A549 treated with Mapracorat at 1 μM for 4 hours (cell line): ENCODE measurements at places on chromosomes 5 and 9. TPM values are rescaled to one million over a fixed set of nuclear protein-coding genes. Genes with fewer than 3 reads are reported as not detected.

SUSD3 gene
- total RNA-seq: 0.56 to 1.6 TPM (median 0.66 TPM) in 5 replicates

CDH9 gene
- not detected in 5 replicates for total RNA-seq

PCDHB14 gene
- total RNA-seq: 0.05 to 0.21 TPM (median 0.14 TPM) in 5 replicates

PCDHA1 gene
- total RNA-seq: 0.06 to 0.23 TPM (median 0.14 TPM) in 5 replicates

LCP2 gene
- total RNA-seq: not detected in 5 replicates

ZFR gene
- total RNA-seq: 54.8 to 67.6 TPM (median 58.4 TPM) in 5 replicates

WWC1 gene
- total RNA-seq: 77.7 to 89.4 TPM (median 87.3 TPM) in 5 replicates

PCDHB3 gene
- 8.7 TPM in 1 of 5 replicates, not detected in the others for total RNA-seq

ECSCR gene
- not detected in 5 replicates for total RNA-seq

PFN3 gene
- not detected in 5 replicates for total RNA-seq

SPEF2 gene
- 1.7 to 3.4 TPM (median 2.3 TPM) in 5 replicates for total RNA-seq

DNLZ gene
- 22.3 to 44.7 TPM (median 37.5 TPM) in 5 replicates for total RNA-seq

NPR2 gene
- total RNA-seq: 4.8 to 6.6 TPM (median 5.5 TPM) in 5 replicates

PCDHA3 gene
- total RNA-seq: 0.71 to 1.1 TPM (median 0.99 TPM) in 5 replicates

PCDHGA7 gene
- 0.69 to 1.1 TPM (median 0.90 TPM) in 5 replicates for total RNA-seq

OTP gene
- total RNA-seq: 0.05 to 0.13 TPM (median 0.08 TPM) in 5 replicates

PCDHGA4 gene
- total RNA-seq: 0.07 to 0.22 TPM (median 0.12 TPM) in 5 replicates

PRRX2 gene
- total RNA-seq: 5.4 to 9.8 TPM (median 9.4 TPM) in 5 replicates

SPINK4 gene
- not detected in 5 replicates for total RNA-seq

PRR16 gene
- total RNA-seq: not detected in 5 replicates

TEK gene
- 0.05 to 0.16 TPM (median 0.13 TPM) in 5 replicates for total RNA-seq

TAF7 gene
- 60.0 to 73.5 TPM (median 68.7 TPM) in 5 replicates for total RNA-seq

PTPN3 gene
- 13.8 to 20.4 TPM (median 17.9 TPM) in 5 replicates for total RNA-seq

PPWD1 gene
- total RNA-seq: 16.0 to 20.4 TPM (median 17.2 TPM) in 5 replicates

GLDC gene
- total RNA-seq: 12.0 to 14.0 TPM (median 12.4 TPM) in 5 replicates

POU5F2 gene
- 0.02 TPM in 1 of 5 replicates, not detected in the others for total RNA-seq

GFI1B gene
- 0.09 to 0.17 TPM (median 0.16 TPM) in 3 of 5 replicates, not detected in the others for total RNA-seq

GABRG2 gene
- total RNA-seq: not detected in 5 replicates

ARID3C gene
- total RNA-seq: 0.09 to 0.39 TPM (median 0.17 TPM) in 5 replicates

PCDHGC5 gene
- total RNA-seq: not detected in 5 replicates

SOWAHA gene
- total RNA-seq: 0.08 to 0.17 TPM (median 0.09 TPM) in 5 replicates

CNTNAP3 gene
- total RNA-seq: 6.4 to 10.4 TPM (median 8.8 TPM) in 5 replicates

MED22 gene
- 20.7 to 33.2 TPM (median 30.3 TPM) in 5 replicates for total RNA-seq

CKMT2 gene
- not detected in 5 replicates for total RNA-seq

FIBCD1 gene
- total RNA-seq: 12.5 to 19.2 TPM (median 16.0 TPM) in 5 replicates

ARL10 gene
- total RNA-seq: 0.27 to 1.1 TPM (median 0.67 TPM) in 5 replicates

JAKMIP2 gene
- total RNA-seq: not detected in 5 replicates

LCN1 gene
- not detected in 5 replicates for total RNA-seq

ZNF366 gene
- not detected in 5 replicates for total RNA-seq

PAPPA gene
- total RNA-seq: 22.7 to 35.0 TPM (median 30.6 TPM) in 5 replicates

CDC20B gene
- total RNA-seq: 0.07 to 0.09 TPM (median 0.09 TPM) in 4 of 5 replicates, not detected in the other

DNAJA1 gene
- 206 to 243 TPM (median 234 TPM) in 5 replicates for total RNA-seq

FBP2 gene
- not detected in 5 replicates for total RNA-seq

NAIP gene
- 0.29 to 0.66 TPM (median 0.35 TPM) in 5 replicates for total RNA-seq

SLC6A19 gene
- 0.13 to 0.22 TPM (median 0.19 TPM) in 5 replicates for total RNA-seq

SLC6A18 gene
- total RNA-seq: not detected in 5 replicates
